AG10803 (cell line): ENCODE measurements at places on chromosomes 6 and 20.

GRCh38 chr20:35893942-35894341 lies 60.4 kb downstream of the SCAND1 start:
- DNase-seq = no peak

DNA sequence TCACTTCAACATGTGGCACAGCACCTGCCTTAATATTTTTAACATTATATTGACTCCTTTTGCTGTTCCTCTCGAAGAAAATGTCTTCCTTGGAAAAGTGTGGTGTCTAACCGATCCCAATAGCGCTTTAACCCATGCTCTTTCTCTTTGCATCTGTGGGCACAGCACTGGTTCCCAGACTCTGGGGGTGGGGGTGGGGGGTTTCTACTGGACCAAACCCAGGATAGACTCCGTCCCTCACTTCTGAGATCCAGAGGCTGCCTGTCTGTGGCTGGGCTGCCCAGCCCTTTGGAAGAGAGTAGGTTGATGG lies 3.9 kb upstream of the ZNF292 start:
- DNase-seq = no peak

DNA sequence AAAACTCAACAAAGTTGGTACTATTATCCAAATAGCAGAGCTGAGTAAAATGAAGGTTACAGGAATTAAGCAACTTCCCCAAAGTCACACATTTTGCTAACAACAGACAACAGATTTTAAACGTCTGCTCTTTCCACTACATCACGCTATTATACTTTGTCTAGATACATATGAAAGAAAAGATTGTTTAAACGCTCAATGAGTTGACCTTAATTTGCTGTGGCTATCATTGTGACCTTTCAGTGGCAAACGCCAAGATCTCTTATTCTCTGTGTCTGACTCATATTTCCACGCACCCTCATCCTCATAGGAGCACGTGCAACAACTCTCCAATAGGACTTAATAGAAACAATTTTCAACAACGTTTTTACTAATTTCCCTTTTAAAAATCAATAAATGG lies 540.1 kb downstream of the MAFB start:
- DNase-seq = no peak

DNA sequence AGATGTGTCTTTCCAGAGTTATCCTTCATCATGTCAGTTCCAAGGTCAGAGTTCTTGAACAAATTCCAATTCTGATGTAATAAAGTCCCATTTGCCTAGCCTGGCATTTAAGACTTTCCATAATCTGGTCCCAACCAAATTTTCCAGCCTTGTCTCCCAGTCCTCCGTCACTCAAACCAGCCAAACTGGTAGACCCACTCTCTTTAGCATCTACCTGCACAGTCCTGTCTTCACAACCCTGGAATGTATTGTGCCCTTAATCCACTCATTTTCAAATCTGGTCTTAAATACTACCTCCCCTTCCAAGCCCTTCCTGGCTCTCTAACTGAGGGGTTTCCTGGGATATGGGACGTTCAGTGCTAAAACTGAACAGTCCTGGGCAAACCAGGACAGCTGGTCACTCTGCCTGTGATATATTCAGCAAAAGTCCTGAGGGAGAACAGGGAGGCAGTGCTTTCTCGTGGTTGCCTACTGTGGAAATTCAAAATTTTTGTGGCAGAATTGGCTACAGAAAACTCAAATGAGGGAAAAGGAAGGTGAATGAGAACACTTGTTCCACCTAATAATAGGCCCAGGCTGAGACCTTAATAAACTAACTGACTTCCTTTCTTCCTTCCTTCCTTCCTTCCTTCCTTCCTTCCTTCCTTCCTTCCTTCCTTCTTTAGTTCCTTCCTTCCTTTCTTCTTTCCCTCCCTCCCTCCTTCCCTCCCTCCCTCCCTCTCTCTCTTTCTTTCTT lies 10.8 kb upstream of the AKAP7 start:
- no peak for DNase-seq

DNA sequence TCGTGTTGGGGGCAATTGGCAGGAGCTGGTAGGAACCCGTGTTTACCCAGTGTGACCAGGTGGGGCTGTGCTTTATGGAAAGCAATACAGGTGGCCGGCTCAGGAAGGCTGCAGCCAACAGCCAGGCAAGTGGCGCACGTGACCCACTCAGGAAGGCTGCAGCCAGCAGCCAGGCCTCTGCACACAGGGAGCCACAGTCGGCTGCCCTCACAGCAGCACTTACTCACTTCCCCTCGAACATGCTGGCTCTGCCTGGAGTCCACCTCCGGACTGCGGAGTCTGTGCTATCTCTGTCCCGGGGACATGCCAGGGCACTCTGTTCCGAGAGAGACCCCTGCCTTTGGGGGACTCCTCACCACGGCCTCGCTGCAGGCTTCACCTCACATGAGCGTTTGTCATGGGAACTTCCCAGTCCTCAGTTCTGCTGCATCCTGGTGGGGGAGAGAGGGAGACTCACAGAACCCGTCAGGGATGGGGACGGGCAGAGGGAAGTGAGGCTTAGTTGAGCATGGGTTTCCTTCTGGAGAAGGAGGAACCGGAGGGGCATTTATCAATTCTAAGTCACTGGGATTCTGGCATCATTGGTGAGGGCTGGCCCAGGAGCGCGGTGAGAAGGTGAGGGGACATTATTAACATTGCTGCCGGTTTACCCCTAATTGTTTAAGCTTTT lies 76.8 kb downstream of the TTLL2 start:
- DNase-seq = no peak

DNA sequence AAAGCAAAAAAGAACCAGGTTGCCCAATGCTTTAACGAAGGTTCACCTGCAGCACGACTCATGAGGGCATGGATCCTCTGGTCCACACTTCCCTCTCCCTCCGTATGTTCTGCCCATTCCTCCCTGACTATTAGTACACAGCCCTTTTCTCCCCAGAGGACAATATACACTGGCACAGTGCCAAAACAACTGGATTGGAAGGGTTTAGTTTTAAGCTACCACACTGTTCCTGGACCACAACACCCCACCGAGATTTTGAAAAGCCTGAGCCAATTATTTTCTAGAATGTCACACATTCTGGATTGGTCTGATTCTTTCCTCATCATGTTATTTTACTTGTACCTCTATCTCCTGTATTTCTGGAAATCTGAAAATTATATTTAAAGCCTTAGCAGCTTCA lies 2.9 kb upstream of the AKAP7 start:
- no peak for DNase-seq

- peak; percentile 94 for DNase-seq
These were observed 36.7 kb downstream of the KIF6 start for GRCh38 chr6:39688494-39688893.

DNA sequence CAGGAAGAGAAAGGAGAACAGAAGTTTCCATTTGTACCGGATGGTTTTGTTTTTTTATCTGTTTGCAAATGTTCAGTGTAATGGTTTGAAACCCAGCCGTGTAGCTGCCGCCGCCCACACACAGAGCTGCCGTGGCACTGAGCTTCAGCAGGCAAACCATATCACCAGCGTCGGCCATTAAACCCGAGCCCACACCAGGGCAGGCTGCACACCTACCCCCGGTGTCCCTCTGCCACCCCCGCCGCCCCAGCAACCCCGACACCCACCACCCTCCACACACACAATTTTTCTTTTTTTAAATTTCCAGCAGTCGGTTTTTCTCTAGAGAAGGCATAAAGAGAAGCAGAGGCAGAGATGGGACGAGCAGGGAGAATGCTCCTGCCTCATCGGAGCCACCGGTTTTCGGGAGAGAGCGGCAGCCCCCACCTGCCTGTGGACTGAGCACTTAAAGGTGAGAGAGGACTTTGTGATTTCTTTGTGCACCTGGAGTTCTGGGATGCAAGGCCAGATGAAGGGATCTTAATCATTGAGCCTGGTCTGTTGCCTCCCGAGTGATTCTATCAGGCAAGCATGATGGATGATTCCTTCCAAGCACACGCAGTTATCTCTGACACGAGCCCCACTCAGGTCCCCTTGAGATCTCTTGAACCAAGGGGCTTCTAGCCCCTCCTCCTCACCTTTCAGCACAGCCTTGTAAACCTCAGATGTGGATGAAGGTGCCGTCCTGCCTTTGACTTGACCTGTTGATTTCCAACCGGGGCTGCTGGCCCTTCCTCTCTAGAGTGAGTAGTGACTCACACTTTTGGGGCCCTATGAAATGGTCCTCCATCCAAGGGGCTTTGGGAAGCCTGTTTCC lies 17.5 kb upstream of the ZNF831 start:
- no peak for DNase-seq

- no peak for DNase-seq
These were observed 97.9 kb downstream of the TPBG start for GRCh38 chr6:82461536-82461935.

GRCh38 chr6:7812623-7813022 lies 86.7 kb downstream of the BMP6 start:
- no peak for DNase-seq

GRCh38 chr6:73395875-73396274 lies 1.2 kb downstream of the DDX43 start:
- no peak for DNase-seq

GRCh38 chr6:122726649-122727048 lies 52.9 kb upstream of the FABP7 start:
- peak; percentile 8 for DNase-seq

GRCh38 chr6:156752666-156753301 lies 24.4 kb upstream of the ARID1B start:
- DNase-seq = no peak

GRCh38 chr6:148529010-148529409 lies 186.4 kb downstream of the SASH1 start:
- DNase-seq = no peak

- DNase-seq = no peak
These were observed 140.6 kb downstream of the OPN5 start for GRCh38 chr6:47922391-47922790.

- DNase-seq = no peak
These were observed 41.6 kb downstream of the LYRM4 start for GRCh38 chr6:5219011-5219691.

DNA sequence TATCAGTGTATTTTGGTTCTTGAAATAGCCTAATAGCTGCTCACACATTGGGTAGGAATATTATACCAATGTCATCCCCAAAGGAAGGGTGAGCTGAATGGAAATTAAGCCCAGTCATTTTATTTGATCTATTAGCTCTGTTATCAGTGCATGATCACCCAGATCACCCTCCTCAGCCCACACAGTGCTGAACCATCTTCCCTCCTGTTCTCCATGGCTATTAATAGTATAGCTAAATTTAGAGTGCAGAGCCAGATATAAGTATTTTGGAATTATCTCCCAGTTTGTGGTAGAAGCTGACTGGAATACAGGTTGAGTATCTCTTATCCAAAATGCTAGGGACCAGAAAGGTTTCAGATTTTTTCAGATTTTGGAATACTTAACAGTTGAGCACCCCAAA lies 45.4 kb downstream of the KCTD20 start:
- DNase-seq = no peak

DNA sequence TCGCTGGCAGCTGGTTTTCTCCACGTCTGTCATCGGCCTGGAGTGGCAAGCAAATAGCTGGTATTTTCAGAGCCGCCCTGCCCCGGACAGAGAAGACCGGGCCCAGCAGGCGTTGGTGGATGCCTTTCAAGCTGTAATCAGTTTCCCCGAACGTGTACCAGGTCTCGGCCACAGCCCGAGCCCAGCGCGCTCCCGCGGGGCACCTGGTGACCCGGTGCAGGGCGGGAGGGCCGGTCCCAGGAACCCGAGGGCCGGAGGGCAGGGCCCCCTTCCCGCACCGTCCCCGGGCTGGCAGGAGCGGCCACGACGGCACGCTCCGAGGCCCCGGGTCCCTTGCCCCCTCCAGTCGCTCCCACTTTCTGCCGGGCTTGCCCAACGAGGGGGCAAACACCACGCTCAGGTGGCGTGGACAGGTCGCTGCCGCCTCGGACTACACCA lies 348 bp upstream of the PYGB start:
- DNase-seq = no peak

GRCh38 chr20:14984768-14985622 lies 647.6 kb upstream of the FLRT3 start:
- no peak for DNase-seq

DNA sequence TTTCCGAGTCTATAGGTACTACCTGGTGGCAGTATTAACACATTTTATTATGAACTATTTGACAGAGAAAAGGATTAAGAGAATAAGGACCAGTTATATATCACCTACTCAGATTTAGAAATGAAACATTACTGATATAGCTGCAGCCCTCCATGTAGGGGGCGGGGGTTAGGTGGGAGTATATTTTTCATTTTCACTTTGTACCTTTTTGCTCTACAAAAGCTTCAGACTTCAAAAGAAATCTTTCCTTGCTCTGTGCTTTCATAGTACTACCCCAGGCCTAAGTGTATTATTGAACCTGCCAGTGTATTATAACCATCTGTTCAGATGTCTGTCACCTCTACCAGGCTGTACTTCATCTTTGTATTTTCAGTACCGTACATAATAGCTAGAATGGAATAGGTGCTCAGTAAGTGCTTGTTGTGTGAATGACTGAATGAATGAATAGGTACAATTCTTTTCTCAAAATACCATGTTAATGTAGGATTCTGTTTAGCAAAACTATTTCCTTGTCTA lies 43.0 kb downstream of the CDKAL1 start:
- no peak for DNase-seq

- DNase-seq = no peak
These were observed 100.6 kb upstream of the SALL4 start for GRCh38 chr20:51902933-51903332.

GRCh38 chr6:4727671-4728435 lies 48.4 kb upstream of the CDYL start:
- DNase-seq = peak; percentile 54

GRCh38 chr6:25395731-25396130 lies 116.6 kb downstream of the CARMIL1 start:
- DNase-seq = no peak

DNA sequence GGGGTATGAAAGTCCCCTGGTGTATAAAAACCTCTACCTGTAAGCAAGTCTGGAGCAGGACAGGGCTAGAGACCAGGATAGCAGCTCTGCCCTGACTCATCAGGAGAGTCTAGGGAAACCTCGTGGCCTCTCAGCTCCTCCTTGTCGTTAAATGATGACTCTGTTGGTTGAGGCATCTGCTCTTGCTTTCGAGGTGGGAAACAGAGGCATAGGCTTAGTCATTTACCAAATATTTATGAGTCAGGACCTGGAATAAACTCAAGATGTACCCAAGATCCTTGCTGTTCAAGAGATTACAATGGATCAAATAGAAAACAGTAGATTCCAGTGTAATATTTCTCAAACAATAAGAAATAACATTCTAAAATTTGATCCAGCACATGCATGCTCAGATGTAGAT lies 5.5 kb downstream of the MANBAL start:
- DNase-seq = peak; percentile 97

GRCh38 chr6:39493777-39494176 lies 171.3 kb upstream of the KCNK16 start:
- DNase-seq = peak; percentile 78

DNA sequence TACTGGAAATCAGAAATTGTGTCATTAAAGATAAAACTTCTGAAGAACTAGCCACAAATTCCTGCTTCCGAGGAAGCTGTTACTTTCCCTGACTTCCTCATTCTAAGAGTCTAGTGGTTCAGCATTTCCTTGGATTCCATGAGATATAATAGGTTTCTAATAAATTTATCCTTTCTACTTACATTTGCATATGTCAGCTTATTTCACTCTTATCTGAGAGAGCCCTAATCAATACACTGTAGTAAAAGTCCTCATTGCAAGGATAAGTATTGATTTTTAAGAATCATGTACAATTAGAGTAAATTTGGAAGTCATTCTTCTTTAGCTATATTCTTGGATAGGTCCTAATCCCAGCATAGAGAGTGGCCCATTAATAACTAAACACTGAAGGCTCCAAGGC lies 16.9 kb upstream of the THEMIS start:
- no peak for DNase-seq
